ENCODE measurements at places on chromosomes 1 and 21. TPM values are rescaled to one million over a fixed set of nuclear protein-coding genes. Genes with fewer than 3 reads are reported as not detected.

GRCh38 chr1:24726741-24727140, 18.5 kb upstream of the CLIC4 start:
- DNase-seq, result no peak

BNIPL gene
- polyA plus RNA-seq, result 0.42 TPM

SLC22A15 gene
- 6.4 TPM for polyA plus RNA-seq

NEGR1 gene
- polyA plus RNA-seq, result 0.19 TPM

GRCh38 chr1:5965586-5966131, 26.6 kb downstream of the NPHP4 start:
- no peak for DNase-seq
